NCI-H82 (cell line): ENCODE measurements at places on chromosomes 7 and 10.

DNA sequence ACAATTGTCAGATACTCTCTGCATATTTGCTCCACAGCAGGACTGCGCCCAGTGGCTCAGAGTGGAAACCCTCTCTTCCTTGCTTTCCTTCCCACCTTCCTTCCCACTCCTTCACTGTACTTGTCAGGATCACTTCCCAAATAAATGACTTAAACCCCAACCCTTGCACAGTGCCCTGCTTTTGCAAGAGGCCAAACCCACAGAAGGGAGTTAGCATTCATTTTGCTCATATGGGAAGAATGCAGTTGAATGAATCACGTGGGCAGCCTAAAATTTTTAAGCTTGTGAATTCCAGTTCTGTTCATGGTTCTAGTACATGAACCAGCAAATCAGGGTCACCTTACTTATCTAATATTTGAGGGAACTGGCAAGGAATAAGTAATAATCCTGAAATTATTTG is 47.7 kb upstream of the SFMBT2 start:
- DNase-seq, result no peak

- no peak for DNase-seq
These were observed 23.7 kb downstream of the PLAC9 start for GRCh38 chr10:80156216-80156615.

GRCh38 chr10:129203819-129204218 is 263.2 kb upstream of the MGMT start:
- no peak for DNase-seq

DNA sequence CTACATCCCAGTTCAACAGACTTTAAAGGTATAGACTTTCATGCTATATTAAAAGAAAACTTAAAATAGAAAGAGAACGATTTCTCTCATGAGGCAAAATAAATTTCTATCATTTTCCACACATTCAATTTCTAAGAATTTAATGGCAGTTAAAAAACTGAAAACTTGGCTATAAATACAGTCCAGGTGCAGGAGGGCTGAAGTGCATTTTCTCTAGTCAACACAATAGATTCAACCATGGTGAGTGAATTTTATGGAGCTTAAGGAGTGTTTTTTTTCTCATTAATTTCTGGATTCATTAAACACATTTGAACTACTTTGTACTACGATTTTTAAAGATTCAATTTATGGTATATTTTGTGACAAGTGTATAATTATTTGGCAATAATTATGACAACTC is 240.8 kb upstream of the SLC26A5 start:
- DNase-seq, result no peak

DNA sequence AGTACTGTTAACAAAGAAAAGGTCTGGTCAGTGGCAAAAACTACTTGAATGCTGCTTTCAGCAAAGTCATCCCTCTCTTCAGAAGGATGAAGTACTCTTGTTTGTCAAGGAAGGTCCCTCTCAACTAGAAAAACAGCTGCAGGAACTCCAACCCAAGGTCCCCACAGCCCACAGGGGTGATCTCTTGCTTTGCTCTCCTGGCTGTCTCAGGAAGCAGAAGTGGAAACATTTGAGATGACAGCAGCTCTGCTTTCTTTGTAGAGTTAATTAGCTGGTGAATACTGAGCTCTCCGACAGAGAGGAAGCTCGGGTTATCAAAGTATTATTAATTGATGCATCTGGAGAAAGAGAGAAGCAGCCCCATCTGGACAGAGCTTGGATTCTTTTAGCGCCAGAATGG is 25.4 kb upstream of the LRGUK start:
- DNase-seq, result no peak

DNA sequence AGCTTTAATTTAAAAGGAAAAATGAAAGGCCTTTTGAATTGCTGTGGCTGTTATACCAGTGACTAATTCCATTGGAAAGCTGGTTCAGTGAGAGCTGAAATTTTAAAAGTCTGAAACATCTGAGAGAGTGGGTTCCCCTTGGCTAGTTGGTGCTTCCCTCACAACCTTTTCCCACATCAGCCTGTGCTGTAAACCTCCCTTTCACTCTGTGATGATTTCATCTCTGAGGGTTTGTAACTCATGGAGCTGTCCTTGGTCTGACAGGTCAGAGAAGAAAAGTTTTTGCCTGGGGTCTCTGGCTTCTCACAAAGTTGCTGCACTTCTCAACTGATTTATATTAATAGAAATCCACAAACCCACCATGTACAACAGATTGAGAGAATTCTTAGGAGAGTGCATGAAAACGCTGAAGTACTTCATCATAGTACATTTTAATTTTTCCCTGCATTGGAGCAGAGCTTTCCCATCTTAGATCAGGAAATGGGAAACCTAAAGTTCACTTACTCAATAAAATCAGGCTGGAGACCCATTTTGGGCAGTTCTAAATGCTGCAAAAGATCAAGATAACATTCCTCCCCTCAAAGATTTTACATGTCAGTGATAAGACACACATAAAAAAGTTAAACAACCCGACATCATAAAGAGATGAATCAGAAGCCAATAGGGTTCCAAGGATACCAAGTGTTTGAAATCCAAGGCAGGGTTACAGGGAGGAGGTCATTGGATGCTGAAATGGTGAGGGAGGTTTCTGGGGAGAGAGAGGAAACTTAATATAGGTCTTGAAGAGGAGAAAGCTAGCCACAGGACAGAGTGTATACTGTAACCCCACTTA is 157.0 kb upstream of the MKLN1 start:
- no peak for DNase-seq

GRCh38 chr10:124741281-124741921 is 2.8 kb downstream of the FAM53B start:
- peak; percentile 75 for DNase-seq

GRCh38 chr10:133372507-133372906 is 647 bp downstream of the ECHS1 start:
- DNase-seq, result no peak

DNA sequence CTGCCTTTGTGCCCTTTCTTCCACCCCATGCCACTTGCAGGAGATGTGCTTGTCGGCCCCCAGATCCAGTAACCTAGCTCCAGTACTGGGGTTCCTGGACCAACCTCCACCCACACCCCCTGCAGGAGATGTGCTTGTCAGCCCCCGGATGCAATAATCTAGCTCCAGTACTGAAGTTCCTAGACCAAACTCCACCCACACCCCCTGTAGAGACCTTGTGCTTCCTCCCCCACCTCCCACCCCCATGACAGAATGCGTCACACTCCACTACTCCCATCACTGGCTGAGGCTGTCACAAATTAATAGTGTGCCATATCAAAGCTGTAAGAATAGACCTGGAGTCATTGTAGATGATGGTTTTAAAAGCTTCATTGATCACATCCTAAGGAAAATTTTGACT is 185.0 kb downstream of the BICC1 start:
- no peak for DNase-seq

DNA sequence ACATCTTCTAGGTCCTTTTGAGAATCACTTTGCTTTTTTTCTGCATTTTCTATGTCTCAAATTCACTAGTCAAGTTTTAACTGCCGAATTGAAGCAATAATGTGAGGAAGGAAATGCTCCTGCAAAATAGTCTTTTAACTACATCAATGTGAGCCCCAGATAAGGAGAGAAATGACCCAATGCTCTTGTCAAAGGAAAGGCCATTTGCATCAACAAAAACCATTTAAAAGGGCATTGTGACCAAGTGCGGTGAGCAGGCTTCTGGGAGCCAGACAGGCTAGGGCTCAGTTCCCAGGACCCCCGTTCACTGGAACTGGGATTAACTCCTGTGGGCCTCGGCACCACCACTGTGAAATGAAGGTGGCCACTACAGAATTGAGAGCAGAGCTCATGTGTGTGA is 127.9 kb upstream of the EEPD1 start:
- no peak for DNase-seq

- DNase-seq, result no peak
These were observed 139.4 kb downstream of the TACC2 start for GRCh38 chr10:122128357-122128756.

- DNase-seq, result peak; percentile 22
These were observed 225.5 kb upstream of the TCF7L2 start for GRCh38 chr10:112724404-112724991.

DNA sequence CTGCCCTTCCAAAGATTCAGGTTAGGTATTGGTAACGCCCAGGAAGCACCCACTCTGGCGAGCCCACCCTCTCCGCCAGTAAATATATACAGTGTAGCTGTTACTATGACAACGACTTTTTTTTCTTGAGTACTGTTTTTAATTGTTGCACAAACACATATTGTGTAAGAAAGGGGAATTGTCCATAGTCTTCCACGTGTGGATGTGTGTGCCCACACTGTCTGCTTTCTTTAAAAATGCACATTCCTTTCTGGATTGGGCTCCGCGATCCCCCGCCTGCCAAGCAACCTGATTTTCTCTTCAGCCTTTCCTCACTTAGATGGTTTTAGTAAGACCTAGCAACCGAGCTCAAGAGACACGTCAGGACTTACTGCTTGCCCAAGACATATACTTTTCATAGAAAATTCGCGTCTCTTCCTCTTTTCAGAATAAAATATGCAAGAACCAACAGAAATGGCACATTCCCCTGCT is 247.8 kb downstream of the EBF3 start:
- no peak for DNase-seq

- no peak for DNase-seq
These were observed 220.0 kb downstream of the FAM107B start for GRCh38 chr10:14554491-14555205.

- no peak for DNase-seq
These were observed 77.2 kb downstream of the CH25H start for GRCh38 chr10:89129911-89130310.

DNA sequence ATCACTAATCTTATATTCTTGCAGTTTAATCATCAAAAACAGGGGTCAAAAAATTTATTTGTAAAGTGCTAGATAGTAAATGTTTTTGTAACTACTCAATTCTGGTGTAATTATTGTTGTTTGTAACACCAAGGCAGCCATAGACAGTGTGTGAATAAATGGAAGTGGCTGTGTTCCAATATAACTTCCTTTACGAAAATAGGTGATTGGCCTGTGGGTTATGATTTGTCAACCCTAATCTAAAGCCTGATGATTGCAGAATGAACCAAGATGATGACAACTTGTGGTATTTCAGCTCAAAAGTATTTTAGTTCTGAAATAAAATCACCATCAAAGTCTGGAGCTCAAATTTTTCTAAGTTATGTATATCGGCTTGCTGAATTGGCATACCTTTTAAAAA is 34.4 kb upstream of the ETV1 start:
- no peak for DNase-seq

- no peak for DNase-seq
These were observed 2.2 kb upstream of the CCDC3 start for GRCh38 chr10:13003759-13004158.

DNA sequence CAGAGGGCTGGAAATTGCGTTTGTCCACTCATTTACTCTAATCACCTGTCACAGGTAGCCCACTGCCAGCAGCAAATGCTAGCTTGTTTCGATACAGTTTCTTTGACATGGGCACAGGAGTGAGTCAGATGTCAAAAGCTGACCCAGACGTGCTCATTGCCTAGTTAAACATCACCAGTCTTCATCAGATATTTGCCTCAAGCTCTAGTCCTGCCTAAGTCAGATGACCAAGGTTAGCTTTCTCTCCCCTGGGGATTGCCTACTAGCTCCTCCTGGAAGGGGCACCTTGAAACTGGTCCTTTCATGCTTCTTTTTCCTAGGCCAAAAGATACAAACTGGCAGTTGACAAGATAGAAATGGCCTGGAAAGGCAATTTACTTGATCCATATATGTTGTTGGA is 35.2 kb downstream of the GPAM start:
- DNase-seq, result no peak

DNA sequence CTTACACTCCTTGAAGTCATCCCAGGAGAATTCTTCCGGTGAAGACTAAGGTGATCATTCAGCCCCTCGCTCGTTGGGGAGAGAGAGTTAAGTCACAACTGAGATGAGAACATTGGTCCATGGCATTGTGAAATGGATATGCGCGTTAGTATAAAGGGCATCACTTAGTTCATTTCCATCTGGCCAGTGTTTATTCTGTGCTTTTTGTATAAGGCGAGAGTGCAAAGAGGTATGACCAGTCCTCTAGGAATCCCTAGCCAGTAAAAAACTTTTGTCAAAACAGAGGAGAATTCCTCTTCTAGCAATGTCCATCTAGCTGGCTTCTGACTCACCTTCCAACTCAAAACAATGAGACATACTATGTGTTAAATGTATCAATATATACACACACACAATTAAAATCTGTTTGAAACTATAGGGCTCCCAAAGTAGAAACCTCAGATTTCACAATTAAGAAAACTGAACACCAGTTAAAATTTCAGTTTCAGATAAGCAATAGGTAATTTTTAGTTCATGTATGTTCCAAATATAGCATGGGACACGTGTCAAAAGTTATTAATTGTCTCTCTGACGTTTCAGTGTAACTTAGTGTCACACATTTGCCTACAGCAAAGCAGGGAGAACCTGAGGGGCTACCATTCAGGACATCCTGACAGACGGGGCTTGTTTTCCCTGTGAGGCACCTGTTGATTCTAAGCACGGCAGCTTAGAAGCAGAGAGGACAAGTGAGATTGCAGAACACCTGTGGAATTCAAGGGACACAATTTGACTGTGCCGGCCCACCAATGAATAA is 158.9 kb downstream of the KLF6 start:
- DNase-seq, result no peak

GRCh38 chr10:100229819-100230422 is 525 bp upstream of the CHUK start:
- DNase-seq, result no peak

GRCh38 chr10:61000769-61001730 is 57.1 kb upstream of the RHOBTB1 start:
- peak; percentile 81 for DNase-seq

DNA sequence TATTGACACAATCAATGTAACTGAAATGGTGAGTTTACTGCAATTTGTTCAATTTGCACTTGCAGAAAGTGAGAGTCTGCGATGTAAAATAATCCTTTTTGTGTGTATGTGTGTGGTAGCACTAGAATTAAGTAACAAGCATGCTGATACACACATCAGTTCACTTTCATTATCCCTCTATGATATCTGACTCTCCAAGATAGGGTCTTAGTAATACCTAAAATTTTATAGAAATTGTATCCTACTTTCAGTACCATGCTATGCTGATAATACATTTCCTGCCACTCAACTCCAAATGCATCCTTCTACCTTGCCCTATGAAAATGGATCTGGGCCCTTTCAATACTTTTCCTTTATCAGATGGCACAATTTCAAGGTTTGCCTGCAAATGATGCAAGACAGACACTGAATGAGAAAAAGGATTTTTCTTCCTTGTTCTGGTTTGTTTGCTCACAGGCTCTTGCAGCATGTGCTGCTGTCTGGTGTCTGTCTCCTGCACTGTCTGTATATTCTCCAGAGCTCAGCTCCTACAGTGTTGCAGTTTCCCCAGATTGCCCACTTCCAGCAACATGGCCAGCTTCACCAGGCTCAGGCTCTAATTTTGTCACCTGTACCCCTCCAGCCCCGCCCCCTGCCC is 297.9 kb upstream of the HGF start:
- DNase-seq, result no peak
